Vagina (tissue), 2 donors: ENCODE measurements at places on chromosomes 3 and 15.

- DNase-seq = no peak
Observed at GRCh38 chr3:82353306-82354171, 592.1 kb upstream of the GBE1 start.

GRCh38 chr3:171005648-171006047, 20.9 kb downstream of the SLC2A2 start:
- no peak for DNase-seq

DNA sequence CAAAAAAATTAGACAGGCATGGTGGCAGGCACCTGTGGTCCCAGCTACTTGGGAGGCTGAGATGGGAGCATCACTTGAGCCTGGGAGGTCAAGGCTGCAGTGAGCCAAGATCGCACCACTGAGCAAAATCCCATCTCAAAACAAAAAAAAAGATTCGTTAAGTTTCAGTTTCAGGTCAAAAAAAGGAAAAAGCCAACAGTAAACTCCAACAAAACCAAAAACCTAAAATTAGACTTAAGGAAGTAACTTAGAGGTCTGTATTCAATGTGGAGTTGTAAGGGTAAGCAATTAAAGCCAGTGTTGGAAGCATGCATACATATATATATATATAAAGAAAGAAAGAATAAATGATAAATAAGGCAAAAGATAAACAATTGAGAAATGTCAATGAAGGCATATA, 11.8 kb downstream of the KPNA1 start:
- DNase-seq = no peak

- DNase-seq = no peak
Observed at GRCh38 chr15:65659502-65660052, 37.8 kb downstream of the SLC24A1 start.

- no peak for DNase-seq
Observed at GRCh38 chr3:45942051-45942825, 1.0 kb upstream of the CXCR6 start.

GRCh38 chr3:192833177-192833890, 84.3 kb downstream of the MB21D2 start:
- DNase-seq = no peak

- peak; percentile 90 for DNase-seq
Observed at GRCh38 chr3:187740421-187741399, 4.6 kb downstream of the BCL6 start.

- no peak for DNase-seq
Observed at GRCh38 chr15:62868507-62868906, 174.0 kb upstream of the TPM1 start.

GRCh38 chr3:69776289-69776688, 37.0 kb downstream of the MITF start:
- no peak for DNase-seq

- no peak for DNase-seq
Observed at GRCh38 chr3:34219556-34219955, 421.1 kb downstream of the PDCD6IP start.
